ENCODE measurements at places on chromosomes 7 and 10.

DNA sequence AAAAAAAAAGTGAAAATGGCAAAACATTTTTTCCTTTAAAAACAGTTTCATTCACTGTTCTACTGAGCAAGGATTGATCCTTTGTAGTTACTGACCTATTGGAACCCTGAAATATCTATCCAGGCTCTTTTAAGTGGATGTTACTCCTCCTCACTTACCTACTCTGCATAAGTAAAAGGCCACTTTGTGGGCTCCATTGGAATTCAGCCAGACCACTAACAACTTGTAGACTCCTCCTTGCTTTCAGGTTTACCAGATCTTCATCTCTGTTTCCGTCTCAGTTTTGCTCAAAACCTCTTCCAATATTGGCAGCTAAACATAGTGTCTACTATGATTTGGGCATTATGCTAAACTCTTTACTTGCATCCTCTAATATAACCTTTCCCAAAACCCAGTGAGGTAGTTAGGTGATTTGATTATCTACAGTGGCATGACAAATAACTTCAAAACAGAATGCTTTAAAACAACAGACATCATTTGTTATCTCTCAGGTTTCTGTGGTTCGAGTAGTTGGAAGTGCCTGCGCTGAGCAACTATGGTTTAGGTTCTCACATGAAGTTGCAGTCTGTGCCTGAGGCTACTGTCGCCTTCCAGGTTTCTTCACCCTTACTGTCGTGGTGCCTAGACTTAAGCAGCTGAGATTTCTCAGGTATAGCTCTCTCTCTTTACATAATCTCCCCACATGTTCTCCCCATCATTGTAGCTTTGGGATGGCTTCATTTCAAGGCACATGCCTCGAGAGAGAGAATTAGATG lies 698.2 kb downstream of the REEP3 start:
- DNase-seq: no peak

DNA sequence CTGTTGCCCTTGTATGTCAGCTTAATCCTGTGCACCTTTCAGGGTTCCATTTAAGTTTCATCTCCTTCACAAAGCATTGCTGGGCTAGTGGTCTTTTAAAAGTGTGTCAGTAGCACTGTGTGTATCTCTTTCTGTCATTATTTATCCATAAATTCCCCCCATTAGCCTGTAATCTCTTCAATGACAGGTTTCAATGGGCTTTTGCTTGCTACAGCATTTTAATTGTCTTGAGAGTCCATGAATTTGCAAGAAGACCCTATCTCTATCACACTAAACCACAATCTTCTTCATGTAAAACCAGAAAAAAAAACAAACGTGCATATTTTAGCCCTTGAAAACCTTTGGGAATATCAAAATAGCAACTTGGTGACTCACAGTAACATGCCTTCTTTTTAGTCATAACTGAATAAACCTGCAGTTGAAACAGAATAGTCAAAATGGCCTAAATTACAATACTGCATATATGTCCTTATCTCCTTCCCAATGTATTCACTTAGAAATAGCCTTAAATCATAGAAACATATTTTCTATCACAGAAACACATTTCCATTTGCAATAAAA lies 118.6 kb downstream of the PON1 start:
- peak; percentile 75 for DNase-seq

DNA sequence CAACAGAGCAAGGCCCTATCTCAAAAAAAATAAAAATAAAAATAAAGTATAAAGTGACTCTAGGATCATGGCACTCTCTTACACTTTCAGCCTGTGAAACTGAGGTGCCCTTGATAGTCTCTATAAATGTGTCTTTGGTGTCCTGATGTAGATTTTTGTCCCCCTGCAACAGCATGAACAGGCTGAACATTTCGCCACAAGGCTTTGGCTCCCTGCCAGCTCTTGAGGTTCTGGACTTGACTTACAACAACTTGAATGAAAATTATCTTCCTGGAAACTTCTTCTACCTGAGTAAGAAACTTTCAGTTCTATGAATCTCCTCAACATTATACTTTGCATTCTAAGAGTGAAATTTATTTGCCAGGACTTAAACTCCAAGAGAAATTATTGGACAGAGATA lies 48.1 kb upstream of the BMS1 start:
- no peak for DNase-seq

- DNase-seq: no peak
These were observed 41.5 kb upstream of the EBLN1 start for GRCh38 chr10:22259280-22259679.

DNA sequence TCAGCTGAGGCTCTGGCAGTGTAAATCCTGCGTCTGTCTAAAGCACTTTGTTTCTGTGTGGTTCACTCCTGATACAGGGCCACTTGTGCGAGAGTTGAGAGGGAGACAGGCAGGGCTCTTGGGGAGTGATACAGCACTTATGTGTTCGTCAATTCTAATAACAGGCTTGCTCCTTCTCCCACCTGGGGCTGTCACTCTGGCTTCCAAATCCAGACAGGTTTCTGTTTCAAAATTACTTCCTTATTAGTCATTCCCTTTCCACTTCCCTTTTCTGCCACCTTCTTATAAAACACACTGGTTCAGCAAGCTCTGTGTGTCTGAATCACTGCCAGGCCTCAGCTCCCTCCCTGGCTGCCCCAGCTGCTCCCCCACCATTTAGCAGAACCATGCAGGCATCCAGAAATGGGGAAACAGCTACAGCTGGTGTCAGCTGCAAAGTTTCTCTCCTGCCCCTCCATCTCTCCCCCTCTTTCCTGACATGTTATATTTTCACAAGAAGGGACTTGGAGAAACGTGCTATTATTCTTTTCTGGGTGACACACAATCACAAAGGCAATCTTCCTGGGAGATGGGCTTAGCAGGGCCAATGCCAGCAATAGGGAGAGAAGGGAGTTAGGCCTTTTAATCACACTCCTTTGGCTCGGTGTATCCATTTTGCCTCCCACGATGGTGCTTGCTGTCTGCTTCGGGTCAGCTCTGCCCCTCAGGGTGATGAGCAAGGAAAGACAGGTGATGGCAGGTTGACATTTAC lies 58.4 kb upstream of the ZNRF2 start:
- DNase-seq: peak; percentile 77

DNA sequence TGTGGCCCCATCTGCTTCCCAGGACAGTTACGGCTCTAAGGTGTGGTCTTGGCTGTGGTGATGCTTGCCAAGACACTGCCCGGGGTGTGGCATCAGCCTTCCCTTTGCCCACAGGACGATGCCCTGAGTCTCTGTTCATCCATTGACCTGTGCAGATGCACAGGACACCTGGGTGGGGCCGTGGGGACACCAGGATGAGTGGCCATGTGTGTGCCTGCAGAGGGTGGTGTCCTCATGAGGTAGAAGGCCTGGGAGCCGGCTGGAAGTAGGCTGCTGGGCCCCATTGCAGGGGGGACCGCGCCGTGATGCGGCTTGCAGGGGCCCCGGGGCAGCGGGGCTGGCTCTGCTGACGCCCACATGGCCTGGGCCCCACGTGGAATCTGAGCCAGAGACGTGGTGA lies 22.4 kb upstream of the PWWP2B start:
- no peak for DNase-seq

- no peak for DNase-seq
These were observed 98.7 kb downstream of the PROSER2 start for GRCh38 chr10:11921800-11922392.

- DNase-seq: peak; percentile 15
These were observed 160.9 kb downstream of the PLXDC2 start for GRCh38 chr10:19977097-19977521.

- no peak for DNase-seq
These were observed 65.8 kb downstream of the BMPER start for GRCh38 chr7:33971106-33971505.

- peak; percentile 62 for DNase-seq
These were observed 462.5 kb upstream of the IGFBP3 start for GRCh38 chr7:46383605-46384004.

- DNase-seq: no peak
These were observed 3.0 kb upstream of the HABP2 start for GRCh38 chr10:113549856-113550255.

- peak; percentile 25 for DNase-seq
These were observed 922.2 kb downstream of the SORCS1 start for GRCh38 chr10:106242301-106242700.

- no peak for DNase-seq
These were observed 1.8 kb downstream of the BRI3 start for GRCh38 chr7:98283127-98283886.

DNA sequence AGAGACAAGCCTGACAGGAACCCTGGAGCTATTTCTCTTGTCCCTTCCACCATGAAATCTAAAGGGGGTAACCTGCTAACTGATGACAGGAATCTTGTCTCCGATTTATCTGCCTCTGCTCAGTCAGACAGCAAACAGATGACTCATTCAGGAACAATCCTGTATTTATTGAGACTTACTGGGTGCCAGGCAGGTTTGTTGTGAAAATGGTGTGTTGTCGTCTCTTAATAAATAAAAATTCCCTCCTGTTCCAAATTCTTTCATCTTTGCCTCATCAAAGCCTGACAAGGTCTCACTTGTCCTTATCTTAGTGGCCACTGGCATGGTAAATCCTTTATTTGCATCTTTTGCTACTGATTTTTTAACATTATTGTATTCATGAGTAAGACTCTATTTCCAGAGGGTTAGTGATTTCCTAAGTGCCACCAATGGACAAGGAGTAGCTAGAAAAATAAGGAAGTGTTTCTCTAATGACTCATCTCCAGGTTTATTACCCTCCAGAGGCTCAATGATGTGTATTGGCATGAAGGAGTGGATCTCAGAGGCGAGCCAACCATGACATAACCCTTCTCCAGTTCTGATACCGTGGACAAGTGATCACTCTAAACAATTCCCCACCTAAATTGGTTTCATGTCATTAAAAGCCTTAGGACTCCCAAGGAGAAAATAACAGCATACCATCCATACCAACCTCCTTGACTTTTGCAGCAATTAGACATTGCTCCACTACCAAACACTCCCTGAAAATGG lies 724.0 kb downstream of the GRID1 start:
- peak; percentile 86 for DNase-seq

GRCh38 chr10:126902157-126902556 lies 3.1 kb upstream of the DOCK1 start:
- peak; percentile 47 for DNase-seq

DNA sequence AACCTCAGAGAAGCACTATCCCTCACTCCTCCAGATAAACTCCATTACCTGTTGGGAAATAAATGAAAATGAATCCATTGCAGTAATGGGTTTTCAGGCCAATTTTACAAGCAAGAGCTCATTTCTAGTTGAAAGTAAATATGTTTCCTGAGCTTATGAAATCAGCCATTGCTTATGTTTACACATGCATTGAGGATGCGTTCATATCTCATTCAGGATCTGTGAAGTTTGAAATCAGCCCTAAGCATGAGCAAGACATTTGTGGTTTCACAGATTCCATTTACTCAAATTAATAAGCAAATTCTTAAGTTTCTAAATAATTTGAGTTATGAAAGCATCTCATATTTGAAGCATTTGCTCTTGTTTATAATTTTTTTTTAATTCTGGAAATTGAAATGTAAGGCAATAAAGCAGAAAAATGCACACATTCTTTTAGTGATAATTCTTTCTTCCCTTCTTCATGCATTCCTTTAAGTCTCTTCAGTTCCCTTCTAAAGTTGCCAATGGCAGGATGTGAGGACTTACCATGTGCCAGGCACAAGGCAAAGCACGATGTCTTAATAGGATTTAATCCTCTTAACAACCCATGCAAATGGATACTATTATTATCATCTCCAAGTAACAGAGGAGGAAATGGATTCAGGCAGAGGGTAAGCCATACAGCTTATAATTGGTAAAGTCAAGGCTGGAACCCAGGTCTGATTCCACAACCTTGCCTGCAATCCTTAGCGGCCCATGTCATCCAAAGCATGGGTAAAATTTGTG lies 35.0 kb upstream of the CTTNBP2 start:
- DNase-seq: no peak

DNA sequence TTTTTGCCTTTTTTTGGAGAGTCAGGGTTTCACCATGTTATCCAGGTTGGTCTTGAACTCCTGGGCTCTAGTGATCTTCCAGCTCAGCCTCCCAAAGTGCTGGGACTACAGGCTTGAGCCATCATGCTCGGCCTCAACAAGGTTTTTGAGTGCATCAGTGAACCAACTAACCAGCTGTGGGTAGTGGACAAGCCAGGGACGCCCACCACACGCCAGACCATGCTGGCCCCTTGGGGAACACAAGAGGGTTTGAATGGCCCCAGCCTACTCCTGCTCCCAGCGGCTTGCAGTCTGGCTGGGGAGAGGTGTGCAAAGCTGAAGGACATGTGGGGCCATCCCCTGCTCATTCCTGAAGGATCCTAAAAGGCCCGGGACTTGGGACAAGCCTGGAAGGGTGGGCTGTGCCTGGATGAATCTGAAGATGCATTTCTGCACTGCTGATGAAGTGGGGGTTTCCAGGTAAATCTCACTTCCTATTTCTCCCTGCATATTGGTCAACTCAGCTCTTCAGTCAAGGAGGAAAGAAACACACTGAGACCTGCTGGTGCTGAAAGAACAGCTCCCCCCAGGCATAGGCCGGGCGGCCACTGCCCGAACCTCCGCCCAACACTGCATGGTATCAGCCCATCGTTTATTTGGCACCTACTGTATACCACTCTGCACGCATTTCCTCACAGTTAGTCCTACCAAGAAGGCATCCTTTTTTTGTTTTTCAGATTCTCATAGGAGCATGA lies 6.9 kb downstream of the MMD2 start:
- DNase-seq: no peak

GRCh38 chr7:65798111-65799075 lies 74.5 kb upstream of the VKORC1L1 start:
- peak; percentile 46 for DNase-seq

GRCh38 chr10:60456053-60456452 lies 66.4 kb upstream of the ANK3 start:
- no peak for DNase-seq

- no peak for DNase-seq
These were observed 12.8 kb downstream of the SNX8 start for GRCh38 chr7:2301511-2301863.

- no peak for DNase-seq
These were observed 29.5 kb downstream of the MIOS start for GRCh38 chr7:7596176-7596575.

DNA sequence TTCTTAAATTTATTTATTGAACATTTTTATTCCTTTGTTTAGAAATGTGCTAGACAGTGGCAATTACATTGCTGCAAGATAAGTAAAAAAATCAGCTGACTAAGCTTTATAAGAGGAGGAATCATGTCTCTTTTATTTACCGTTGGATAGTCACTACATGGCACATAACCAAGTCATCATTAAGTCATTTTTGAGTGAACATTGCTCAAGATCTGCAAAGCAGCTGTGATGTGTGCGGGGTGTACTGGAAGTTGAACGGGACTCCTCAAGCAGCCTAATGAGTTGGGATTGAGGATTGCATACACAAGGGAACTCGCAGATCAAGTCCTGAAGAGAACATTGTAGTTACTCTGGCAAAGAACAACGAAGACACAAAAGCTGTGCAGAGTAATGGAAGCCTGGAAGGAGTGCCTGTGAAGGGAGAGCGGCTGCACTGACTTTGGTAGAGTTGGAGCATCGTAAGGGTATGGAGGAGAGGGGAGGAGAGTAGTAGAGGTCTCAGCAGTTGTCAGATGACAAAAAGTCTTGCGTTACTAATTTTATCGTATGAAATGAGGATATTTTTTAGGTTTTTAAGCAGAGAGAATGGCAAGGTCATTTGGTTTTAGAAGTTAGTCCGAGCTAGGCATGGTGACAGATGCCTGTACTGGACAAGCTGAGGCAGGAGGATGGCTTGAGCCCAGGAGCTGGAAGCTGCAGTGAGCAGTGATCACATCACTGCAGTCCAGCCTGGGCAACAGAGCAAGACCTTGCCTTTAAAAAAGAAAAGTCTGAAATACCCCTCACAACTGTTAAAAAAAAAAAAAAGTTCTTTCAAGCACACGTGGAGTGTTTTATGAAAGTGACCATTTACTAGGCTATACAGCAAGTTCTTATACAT lies 95.1 kb downstream of the BMPR1A start:
- DNase-seq: peak; percentile 94

Data from skeletal muscle cell (primary cell).